ENCODE measurements at places on chromosomes 2 and 18. TPM values are rescaled to one million over a fixed set of nuclear protein-coding genes. Genes with fewer than 3 reads are reported as not detected.

Gene LIPG
- total RNA-seq: not detected

Gene C2orf15
- total RNA-seq: 2.4 TPM

Gene POMC
- total RNA-seq: 5.0 TPM

Gene ZRANB3
- total RNA-seq: 3.5 TPM

DNA sequence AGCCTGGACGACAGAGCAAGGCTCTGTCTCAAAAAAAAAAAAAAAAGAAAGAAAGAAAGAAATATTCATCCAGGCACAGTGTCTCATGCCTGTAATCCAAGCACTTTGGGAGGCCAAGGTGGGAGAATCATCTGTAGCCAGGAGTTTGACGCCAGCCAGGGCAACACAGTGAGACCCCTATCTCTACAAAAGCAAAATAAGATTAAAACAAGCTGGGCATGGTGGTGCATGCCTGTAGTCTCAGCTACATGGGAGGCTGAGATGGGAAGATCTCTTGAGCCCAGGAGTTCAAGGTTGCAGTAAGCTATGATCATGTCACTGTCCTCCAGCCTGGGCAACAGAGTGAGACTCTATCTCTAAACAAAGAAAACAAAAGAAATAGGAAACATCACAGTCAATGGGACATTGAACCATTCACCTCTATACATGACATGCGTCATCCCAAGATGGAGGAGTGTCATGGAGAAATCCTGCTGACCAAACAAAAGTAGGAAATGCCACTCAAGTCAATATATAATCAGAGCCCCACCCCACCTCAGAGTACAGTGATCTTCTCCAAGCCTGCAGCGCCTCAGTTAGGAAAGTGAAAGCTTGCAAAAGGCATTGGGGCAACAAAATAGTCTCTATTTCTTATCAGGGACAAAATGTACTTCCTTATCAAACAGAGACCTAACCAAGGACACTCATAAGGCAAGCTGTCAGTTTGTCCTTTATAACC lies 9.8 kb downstream of the FEV start:
- DNase-seq: no peak

GRCh38 chr2:39772812-39773152 lies 6.3 kb downstream of the THUMPD2 start:
- DNase-seq: no peak

GRCh38 chr2:132747046-132747445 lies 77.0 kb upstream of the LYPD1 start:
- DNase-seq: no peak

All from T-helper 17 cell (primary cell).